Stimulated activated CD8-positive, alpha-beta memory T cell treated with anti-CD3 and anti-CD28 coated beads, Interleukin-15, amount 100 ng/mL, for 4 hours (primary cell): ENCODE measurements at places on chromosomes 2 and 18.

GRCh38 chr2:98465456-98466226, 21.0 kb downstream of the INPP4A start:
- peak; percentile 48 for DNase-seq

DNA sequence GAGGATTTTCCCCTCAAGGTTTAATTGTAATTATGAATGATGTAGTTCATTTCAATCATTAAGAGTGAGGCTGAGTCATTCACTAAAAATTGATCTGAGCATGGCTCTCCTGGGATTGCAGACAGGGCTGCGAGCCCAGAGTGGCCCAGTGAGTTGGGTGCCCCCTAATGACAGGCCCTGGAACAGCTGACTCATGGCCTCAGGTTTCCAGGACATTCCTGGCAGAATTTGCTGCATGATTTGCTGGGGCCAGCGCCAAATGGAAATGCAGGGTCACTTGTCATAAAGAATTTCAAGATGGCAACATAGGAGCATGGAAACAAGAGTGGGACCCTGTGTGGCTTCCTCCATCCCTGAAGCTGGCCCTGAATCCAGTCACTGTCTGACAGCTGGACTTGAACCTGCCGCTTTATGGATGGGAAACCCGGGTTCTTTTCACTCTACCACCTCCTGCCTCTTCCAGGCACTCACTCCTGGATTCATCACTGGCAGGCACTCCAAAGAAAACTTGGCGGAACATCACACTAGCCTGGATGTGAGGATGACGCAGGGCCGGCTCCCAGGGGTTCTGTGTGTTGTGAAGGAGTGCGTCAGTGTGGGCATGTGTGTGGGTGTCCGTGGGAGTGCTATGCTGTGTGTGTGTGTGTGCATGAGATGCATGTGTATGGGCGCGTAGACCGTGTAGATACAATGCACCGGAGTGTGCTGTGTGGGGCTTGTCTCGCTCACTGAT, 15.2 kb downstream of the OTOF start:
- DNase-seq, result no peak

DNA sequence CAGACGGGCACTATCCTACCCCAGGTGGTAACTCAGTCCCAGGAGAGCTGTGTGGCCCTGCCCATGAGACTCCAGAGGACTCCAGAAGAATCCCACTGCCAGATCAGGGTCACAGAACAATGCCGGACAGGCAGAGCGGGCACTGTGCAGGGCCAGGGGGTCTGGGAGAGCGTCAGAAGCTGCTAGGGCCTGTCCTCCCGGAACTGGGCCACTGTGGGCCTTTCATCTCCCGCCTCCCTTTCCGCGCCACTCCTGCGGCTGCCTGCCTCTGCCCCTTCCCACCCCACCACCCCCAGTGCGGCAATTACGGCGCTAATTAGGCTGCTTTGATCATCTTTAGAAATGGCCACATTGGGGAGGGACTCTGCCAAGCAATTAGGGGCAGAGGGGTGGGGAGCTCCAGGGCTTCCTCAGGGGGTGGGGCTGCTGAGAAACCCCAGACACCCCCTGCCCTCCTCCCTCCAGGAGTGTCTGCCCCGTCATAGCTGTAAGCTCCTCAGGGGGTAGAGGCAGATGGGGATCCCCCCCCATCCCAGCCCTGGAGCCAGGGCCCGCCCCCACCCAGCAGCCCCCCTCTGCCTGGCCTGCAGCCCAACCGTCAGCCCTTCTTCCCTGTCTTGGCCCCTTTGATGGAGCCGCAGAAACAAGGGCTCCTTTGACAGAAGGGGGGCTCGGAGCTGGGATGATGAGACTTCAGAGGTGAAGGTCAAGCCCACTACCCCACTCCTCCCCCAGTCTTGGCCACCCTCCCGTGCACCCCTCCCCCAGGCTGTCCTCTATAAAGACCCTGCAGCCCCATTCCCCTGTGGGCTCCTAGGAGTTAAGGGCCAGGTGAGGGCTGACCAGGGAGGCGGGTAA, at the start of gene PRSS56:
PRSS56 (plus strand) TSS at position 808 of the 858 bp plus-strand sequence. CDS start 211 bp downstream, outside the sequence.
- DNase-seq, result no peak

DNA sequence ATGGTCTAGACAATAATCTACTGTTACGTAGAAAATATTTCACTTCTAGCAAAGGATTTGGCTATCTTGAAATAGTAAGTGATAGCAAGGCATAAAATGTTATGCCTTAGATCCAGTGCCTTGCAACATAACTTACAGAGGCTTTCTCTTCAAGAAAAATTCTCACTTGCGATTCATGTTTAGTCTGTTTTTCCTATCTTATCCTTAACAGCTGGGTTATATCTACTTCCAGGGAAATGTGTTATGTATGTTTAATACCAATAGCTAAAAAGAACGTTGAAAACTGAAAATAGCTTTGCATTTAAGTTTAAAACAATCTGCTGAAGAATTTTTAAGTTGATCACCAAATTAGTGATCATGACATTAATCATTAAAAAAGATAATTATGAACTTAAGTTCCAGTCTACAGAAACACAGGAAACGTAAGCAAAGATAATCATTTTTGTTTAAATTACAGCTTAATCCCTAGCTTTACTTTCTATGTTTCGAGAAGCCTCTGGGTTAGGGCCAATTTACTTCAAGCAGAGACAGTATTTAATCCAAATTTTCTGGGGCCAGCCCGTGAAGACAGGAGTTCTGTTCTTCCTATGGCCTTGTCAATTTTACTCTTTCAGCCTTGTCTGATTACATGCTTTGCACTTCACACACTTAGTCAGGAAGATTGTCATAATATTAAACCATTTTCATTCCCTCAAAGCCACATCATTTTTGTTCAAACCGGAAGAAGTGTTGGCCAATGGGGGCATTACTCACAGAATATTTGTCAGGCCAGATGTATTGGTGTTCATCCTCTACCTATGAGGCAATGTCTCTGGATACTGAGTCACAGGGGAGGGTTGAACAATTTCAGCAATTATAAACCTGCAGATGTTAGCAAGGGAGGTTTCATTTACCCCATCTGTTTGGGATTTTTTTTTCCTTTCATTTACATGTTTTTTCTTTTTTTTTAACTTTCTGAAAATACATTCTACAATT, 1132.9 kb upstream of the ZEB2 start:
- no peak for DNase-seq

- DNase-seq, result no peak
Measured at GRCh38 chr18:9649164-9649540, 34.8 kb upstream of the PPP4R1 start.

DNA sequence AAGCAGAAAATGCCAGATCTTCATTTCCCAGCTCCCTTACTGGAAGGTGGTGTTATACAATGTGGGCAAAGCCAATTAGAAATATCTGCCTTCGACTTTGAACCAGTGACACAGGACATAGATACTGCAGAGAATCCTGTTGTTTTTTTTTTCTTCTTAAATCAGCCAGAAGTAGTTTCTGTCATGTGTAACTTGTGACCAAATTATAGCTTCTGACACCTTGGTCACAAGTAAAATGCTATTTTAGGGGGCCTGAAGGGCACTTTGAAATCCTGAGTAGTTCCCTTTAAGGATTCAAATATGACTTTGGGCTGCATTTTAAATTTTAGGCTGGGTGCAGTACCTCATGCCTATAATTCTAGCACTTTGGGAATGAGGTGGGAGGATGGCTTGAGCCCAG, 89.0 kb upstream of the TLK1 start:
- no peak for DNase-seq

- DNase-seq, result no peak
Measured at GRCh38 chr2:65999103-65999502, 435.8 kb upstream of the MEIS1 start.

DNA sequence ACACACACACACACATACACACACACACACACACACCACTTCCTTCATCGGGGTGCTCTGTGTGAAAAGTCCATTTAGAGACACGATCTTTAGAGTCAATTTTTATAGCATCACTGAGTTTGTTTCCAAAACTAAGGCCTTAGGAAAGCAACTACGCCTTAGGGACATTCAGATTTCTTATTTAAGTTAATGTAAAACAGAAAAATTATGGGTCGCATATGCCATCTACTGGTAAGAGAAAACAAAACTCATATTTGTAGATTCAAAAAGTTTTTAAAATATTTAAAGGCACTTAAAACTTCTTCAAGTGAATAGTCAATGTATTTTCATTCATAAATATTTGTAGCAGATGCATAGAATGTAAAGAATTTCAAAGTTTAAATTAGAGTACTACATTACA, 166.2 kb downstream of the ATAD2B start:
- DNase-seq, result no peak

GRCh38 chr2:54630858-54631497, 92.5 kb upstream of the EML6 start:
- DNase-seq, result no peak

DNA sequence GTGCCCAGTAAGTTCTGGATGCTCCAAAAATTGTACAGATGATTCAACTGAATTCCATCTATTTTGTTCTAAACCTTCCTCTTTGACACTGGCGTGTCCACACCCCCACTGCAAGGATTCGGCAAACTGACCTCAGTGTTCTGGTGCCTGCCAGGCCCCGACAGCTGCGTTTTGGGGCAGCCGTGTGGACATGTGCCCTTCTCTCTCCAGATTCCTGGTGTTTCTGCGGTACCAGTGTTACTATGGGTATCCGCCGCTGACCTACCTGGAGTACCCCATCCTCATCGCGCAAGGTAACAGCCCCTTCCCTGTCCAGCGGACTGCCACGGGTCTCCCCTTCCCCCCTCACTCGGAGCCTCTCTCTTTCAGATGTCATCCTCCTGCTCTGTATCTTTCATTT, 5.0 kb downstream of the SLC66A3 start:
- no peak for DNase-seq

DNA sequence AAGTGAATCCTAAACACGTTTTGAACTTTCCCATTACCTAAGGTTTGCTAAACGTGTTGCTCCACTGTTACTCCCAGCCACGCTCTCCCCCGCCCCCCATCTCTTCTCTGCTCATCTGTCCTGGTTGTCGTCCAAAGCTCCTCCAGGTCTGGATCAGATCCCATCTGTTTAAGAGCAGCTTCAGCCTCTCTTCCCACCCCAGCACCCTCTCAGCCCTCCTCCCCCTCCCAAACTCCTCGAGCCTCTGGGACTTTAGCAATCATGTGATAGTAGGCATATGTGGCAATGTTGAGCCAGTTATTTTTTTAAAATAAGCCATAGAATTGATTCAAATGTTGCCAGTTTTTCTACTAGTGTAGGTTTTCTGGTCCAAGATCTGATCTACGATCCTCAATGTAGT, 20.0 kb upstream of the LPIN1 start:
- DNase-seq, result no peak

- no peak for DNase-seq
Measured at GRCh38 chr2:105309147-105309545, 20.4 kb downstream of the TGFBRAP1 start.

GRCh38 chr18:11989174-11989573, 7.9 kb downstream of the IMPA2 start:
- DNase-seq, result no peak

DNA sequence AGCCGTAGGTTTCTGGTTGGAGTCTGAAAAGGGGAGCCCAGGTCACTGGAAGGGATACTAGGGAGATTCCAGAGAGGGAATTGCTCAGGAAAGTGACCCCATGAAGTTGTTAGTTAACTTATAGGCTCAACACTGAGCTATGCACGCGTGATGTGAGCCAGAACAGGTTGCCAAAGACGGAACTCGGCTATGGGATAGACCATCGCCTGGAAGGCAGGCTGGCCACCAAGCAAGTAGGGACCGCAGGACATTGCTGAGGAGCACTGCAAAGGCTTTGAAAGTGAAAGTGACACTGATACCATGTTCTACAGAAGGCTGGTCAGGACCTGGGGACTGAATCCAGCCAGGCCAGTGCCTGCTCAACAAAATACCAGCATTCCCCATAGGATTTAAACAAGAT, 7.3 kb downstream of the FARP2 start:
- DNase-seq, result no peak

DNA sequence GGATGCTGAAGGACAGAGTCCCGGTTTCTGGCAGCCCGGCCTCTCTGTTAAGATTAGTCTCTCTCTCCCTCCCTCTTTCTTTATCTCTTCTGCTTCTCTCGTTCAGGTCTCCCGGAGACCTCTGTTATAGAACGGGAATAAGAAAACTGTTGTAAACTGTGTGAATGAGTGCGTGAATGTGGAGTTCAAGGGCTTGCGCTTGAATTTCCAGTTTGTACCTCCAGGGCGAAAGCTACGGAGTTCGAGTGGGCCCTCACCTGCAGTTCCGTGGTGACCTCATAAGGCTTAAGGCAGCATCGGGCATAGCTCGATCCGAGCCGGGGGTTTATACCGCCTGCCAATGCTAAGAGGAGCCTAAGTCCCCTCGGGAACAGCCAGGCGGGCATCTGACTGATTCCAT, 26.4 kb downstream of the SKA1 start:
- no peak for DNase-seq

GRCh38 chr2:64137567-64137966, 6.7 kb downstream of the PELI1 start:
- no peak for DNase-seq

- no peak for DNase-seq
Measured at GRCh38 chr2:134758633-134759032, 39.8 kb upstream of the TMEM163 start.

- no peak for DNase-seq
Measured at GRCh38 chr2:212387146-212387545, 151.5 kb downstream of the ERBB4 start.

DNA sequence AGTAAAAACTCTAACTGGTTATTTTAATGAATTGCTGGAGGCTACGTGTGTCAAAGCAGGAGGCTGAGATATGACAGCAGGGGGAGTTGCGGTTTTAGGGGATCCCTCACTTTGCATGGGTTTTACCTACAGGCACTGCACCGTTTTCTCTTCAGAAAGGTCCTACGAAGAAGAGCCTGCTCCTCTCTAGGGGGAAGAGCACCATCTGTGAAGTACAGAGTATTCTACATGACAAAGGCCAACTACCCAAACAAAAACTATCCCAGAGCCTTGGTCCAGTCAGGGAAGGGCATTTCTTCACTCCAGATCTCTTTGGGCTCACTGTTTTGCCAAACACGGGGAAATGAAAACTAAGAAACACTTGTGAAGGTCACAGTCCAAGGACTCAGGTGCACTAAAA, 696.7 kb upstream of the SOX11 start:
- DNase-seq, result no peak

DNA sequence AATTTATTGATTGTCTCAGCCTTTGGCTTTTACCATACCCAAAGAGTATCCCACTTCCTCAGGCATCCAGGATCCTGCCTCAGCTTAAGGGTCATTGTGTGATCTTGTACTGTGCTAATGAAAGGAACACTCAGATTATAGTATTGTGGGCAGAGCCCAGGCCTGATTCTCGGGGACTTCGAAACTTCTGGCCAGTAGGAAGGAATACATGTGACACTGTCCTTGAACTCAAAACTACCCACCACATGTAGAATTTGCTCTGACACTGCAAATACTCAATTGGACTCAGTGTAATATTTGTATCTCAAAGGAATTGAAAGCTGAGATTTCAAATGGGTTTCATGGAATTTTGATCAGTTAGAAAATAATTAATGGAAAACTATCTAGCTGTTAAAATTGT, 15.9 kb downstream of the DIS3L2 start:
- DNase-seq, result no peak
